Stimulated activated CD8-positive, alpha-beta memory T cell treated with anti-CD3 and anti-CD28 coated beads, Interleukin-12 subunit alpha, Interleukin-12 subunit beta, amount 100 ng/mL, for 4 hours (primary cell): ENCODE measurements at places on chromosomes 13 and 19.

GRCh38 chr13:96925916-96926628, 68.2 kb downstream of the OXGR1 start:
- no peak for DNase-seq

DNA sequence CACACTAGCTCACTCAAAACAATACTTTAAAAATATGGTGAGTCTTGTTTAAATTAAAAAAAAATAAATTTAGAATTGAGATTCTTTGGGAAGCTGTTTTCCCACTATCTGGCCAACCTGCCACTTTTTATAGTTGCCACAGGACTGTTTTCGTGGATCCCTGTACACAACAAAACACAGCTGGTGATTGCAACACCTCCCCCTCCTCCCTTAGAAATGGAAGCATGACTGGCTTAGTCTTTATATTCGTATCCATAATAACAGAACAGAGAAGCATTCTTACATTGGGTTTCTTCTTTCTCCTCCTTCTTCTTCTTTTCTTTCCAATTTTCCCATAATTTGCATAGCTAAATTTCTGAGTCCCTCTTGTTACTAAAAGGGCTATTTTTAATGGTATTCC, 79.5 kb upstream of the GJB6 start:
- DNase-seq: no peak

DNA sequence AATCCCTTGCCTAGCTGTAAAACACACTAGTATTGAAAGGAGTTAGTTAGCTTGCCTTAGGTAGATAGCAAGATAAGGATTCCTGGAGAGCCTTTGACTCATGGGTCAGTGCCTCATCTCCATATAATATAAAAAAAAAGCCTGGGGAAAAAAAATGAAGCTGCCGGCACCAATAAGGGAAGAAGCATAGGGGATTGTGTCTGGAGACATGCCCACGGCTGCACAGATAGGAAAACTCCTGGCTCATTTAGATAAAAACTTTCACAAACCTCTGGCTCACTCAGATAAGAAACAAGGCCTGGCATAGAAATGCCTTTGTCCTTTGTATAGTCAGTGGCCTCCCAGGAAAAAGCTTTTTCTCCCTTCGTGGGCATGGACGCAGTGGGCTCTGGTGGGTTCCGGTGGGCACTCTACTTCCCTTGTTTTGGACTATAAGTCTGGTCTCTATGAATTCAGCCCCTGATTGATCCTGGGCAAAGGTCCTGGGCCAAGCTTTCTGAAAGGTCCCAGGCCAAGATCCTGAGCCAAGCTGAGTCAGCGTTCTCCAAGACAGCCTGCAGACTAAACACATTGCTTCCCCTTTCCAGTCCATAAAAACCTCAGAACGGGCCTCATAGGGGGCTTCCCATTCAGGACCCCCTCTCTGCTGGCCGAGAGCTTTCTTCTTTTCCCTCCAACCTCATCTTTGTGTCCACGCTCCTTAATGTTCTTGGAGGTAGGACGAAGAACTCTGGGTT, 4.9 kb upstream of the OR7A17 start:
- no peak for DNase-seq

GRCh38 chr13:24742294-24742693, 21.7 kb upstream of the RNF17 start:
- no peak for DNase-seq

GRCh38 chr13:94162289-94162688, 317.2 kb downstream of the DCT start:
- no peak for DNase-seq

- no peak for DNase-seq
Measured at GRCh38 chr13:77053192-77053591, 26.2 kb upstream of the FBXL3 start.

DNA sequence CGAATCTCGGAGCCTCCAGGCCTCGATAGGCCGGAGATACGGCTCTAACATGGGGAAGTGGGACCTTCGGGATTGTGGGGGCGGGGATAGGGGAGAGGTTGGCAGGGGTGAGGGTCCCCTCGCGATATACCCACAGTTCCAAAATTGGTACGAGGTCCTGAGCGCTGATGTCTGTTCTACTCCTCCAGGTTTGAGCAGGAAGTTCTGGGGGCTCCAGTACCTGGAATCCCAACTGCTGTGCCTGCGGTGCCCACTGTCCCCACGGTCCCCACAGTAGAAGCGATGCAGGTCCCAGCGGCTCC, 447 bp downstream of the RBM42 start:
- no peak for DNase-seq

DNA sequence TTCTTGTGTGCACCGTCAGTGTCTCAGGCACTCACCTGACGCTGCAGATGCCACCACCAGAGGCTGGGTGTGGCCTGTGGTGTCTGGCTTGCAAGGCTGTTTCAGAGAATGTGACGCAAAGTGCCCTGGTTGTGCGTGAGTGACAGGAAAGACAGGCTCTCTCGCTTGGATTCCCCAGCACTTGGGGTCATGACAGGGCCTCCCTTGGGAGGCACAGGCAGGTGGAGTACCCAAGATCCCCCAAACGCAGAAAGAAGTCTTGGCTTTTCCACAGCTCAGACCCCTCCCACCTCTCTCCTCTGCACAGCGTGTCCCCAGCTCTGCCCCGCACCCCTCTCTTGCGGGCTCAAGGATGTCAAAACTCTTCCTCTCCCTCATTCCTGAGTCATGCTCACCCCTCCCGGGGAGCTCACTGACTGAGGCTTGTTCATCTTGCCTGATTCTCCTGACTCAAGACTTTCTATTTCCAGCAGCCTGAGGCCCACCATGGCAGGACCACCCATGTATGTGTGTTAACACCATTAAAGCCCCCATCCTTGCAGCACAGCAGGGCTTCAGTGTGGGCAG, 21.0 kb downstream of the DHX34 start:
- DNase-seq: no peak

DNA sequence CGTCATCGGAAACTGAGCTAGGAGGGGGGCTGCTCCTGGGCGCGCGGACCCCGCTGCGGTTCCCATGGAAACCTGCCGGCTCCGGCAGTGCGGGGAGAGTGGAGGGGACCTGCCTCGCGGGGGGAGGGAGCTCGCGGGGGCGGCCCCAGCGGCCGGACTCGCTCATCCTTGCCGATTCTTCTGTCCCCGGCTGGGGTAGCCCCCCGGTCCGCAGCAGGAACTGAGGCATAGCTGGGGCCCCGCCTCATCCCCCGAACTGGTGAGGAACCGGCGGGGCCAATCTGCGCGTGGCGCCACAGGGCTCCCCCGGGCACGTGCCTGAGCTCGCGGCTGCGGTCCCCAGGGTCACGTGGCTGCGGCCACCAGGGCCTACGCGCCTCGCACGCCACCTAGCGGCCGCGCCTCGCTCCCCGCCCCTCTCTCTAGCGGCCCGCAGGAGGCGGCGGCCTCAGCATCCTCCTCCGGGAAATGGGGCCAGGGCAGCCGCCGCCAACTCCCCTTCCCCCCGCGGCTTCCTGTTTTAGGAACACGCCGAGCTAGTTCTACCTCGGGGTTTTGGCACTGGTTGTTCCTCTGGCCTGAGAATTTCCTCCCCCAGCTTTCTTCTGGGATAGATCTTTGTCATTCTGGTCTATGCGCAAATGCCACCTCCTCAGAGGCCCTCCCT, 1.7 kb upstream of the ELAVL3 start:
- peak; percentile 61 for DNase-seq

GRCh38 chr13:79435561-79435990, 29.5 kb upstream of the RBM26 start:
- DNase-seq: no peak

GRCh38 chr13:46759846-46760245, 37.1 kb downstream of the ESD start:
- DNase-seq: no peak

GRCh38 chr19:15923702-15924101, 10.6 kb downstream of the CYP4F11 start:
- DNase-seq: no peak

- DNase-seq: no peak
Measured at GRCh38 chr13:30904043-30904442, 2.0 kb upstream of the MEDAG start.

DNA sequence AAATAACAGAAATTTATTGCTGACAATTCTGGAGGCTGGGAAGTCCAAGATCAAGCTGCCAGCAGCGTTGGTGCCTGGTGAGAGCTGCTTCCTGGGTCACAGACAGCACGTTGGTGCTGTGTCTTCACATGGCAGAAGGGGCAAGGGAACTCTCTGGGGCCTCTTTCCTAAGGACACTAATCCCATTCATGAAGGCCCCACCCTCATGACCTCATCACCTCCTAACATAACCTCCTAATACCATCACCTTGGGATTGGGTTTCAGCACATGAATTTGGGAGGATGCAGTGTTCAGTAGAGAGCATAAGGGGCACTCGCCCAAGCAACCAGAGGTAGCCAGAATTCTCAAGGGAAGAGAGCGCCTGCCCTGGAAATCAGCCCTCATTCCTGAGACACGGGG, 15.7 kb downstream of the TMEM150B start:
- DNase-seq: no peak

DNA sequence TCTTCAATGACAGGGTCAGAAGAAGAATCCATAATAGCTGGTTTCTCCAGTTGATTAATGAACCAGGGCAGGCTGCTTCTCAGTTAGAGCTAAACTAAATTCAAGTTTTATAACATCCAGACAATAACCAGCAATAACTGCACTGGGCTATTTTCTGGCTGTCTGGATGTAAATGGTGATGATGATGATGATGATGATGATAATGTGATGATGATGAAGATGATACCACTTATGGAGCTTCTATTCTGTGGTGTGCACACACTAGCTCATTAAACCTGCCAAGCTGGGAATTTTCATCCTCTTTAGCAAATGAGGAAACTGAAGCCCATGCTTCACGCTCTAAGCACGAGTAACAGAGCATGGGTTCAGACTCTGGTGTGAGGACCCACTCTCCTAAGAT, 132.2 kb downstream of the OXGR1 start:
- no peak for DNase-seq

DNA sequence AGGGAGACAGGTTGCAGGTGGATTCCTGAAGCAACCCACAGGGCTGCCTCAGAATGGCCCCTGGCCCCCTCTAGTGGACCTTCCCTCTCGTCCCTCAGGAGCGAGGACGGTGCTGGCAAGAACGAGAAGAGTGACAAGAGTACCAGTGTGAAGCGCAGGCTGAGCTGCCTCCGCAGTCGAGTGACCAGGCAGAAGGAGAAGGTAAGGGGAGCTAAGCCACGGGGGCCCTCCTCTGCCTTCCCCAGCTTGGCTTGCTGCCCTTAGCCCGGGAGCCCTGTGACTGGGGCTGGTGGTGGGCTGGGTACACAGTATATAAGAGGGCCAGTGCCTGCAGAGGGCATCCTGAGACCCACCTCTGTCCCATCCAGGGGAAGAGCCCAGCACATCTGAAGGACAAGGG, 34.0 kb downstream of the ARHGEF18 start:
- DNase-seq: no peak

GRCh38 chr13:25733001-25733491, 318.8 kb downstream of the SHISA2 start:
- DNase-seq: no peak

GRCh38 chr13:73993661-73994060, 140.5 kb downstream of the KLF12 start:
- no peak for DNase-seq

- no peak for DNase-seq
Measured at GRCh38 chr13:73275163-73275562, 216.4 kb downstream of the KLF5 start.

DNA sequence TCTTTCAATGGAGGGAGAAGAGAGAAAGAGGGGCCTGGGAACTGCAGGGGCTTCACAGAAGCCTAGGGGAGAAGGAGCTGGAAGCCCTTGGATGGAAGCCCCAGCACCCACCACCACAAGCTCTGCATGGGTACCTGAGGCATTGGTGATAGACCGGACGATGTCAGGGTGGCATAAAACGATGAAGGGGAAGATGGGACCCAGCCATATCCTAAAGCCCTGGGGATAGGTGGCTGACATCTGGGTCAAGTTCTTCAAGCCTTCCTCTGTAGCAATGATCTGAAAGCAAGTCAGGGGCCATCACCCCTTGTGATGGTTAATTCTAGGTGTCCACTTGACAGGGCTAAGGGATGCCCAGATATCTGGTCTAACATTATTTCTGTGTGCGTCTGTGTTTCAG, 11.2 kb upstream of the OR10H5 start:
- DNase-seq: no peak

DNA sequence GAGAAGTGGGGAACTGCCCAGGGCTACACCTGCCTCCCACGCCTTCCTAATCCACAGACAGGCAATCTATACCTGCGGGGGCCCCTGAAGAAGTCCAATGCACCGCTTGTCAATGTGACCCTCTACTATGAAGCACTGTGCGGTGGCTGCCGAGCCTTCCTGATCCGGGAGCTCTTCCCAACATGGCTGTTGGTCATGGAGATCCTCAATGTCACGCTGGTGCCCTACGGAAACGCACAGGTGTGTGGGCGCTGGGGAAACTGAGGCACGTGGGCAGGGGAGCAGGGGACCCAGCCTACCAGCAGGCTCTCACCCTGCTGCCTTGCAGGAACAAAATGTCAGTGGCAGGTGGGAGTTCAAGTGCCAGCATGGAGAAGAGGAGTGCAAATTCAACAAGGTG, 1.4 kb downstream of the IFI30 start:
- no peak for DNase-seq

- no peak for DNase-seq
Measured at GRCh38 chr13:83204886-83205285, 677.4 kb downstream of the SLITRK1 start.

GRCh38 chr13:38602266-38602665, 84.6 kb upstream of the FREM2 start:
- DNase-seq: no peak

DNA sequence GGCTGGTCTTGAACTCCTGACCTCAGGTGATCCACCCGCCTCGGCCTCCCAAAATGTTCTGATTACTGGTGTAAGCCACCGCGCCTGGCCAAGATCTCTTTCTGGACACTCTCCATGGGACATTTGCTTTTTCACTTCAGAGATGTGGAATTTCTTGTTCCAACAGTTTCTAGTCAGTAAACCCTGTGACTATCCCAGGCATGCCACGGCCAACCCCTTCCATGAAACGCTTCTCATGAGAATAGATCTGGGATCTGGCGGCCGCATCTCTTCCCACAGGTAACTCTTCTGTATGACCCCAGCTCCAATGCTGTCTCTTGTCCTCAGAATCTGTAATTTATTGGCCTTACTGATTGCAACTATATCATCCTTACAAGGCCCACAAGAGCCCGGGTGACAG, 16.2 kb downstream of the PLPP2 start:
- no peak for DNase-seq

- no peak for DNase-seq
Measured at GRCh38 chr19:12090807-12091206, 26.3 kb downstream of the ZNF844 start.

GRCh38 chr19:722553-723101, 13.9 kb downstream of the PALM start:
- no peak for DNase-seq

GRCh38 chr19:34676697-34677385, at the start of gene SCGB2B2:
SCGB2B2 (minus strand) TSS chr19:34677159; CDS start chr19:34594563, 82,596 bp downstream.
- no peak for DNase-seq

- no peak for DNase-seq
Measured at GRCh38 chr13:114097212-114097892, 35.1 kb downstream of the RASA3 start.

GRCh38 chr19:7648265-7649014, 11.5 kb downstream of the STXBP2 start:
- no peak for DNase-seq

DNA sequence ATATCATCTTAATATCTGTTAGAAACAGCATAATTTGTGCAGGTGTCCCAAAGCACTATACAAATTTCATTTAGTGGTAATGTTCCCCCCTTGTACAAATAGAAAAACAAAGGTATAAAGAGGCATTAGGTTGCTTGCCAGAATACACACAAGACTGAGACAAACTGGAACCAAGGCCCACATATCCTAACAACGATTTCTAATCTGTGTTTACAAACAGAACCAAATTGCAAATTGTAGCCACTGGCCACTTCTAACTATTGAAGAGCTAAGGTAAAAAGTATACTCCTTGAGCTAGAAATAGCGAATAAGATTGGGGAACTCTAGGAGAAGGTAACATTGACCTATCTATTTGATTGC, 526.1 kb downstream of the KLF12 start:
- DNase-seq: no peak
